ENCODE measurements at places on chromosomes 5 and 9.

GRCh38 chr5:135891791-135892190 is 3.9 kb downstream of the IL9 start:
- DNase-seq: no peak

DNA sequence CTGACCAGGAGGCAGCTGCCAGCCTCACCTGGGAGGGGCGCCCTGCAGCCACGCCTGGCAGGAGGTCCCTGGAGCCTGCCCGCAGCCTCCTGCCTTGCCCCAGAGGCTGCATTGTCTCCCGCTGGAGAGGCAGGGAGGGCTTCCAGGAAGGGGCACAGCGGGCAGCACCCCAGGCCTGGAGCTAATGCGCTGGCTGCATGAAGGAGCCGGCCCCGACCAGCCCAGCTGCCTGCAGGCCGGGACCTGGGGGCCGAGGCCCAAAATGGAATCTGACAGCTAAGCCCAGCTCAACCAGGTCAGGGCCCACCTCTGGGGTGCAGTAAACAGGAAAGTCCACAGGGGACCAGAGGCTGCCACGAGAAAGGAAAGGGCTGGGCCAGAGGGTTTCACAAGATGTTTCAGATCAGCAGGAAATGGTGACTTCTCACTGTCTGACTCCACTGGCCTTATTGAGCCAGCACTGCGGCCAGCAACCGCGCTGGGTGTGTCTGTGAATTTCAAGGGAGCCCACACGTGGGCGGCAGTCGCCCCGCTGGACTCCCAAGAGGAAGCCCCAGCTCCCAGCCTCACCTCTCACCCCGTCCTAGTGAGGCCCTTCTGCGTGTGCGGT is 18.6 kb upstream of the NOTCH1 start:
- DNase-seq: no peak

GRCh38 chr5:92807085-92807484 is 773.9 kb downstream of the NR2F1-AS1 start:
- DNase-seq: no peak

DNA sequence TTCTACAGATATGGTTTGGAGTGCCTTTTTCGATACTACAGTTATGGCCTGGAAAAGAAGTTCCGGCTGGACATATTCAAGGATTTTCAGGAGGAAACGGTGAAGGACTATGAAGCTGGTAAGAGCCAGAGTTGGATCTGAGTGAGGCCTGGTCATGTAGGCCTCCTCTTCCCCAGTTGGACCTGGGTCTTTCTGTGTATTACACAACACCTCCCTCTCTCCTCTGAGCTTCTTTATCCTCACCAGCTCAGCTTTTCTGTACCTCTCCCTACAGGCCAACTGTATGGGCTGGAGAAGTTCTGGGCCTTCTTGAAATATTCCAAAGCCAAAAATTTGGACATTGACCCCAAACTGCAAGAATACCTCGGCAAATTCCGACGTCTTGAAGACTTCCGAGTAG is 39.2 kb downstream of the FAXDC2 start:
- DNase-seq: no peak

DNA sequence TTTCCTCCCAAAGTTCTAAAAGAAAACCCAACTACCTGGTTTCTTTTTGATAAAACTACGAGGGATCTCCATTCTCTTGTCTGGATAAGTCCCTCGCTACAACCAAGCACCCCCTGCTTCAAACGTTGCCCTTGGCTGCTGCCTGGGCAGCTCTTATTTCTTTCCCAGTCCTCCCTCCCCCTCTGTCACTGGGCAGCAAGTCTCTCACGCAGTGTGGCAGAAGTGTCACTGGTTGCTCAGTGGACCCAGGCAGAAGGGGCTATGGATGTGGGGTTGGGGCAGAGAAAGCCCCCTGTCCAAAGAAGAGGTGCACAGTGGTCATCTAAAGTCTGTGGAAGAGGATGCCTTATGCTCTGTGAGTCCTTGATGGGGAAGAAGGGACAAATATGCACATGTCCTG is 7.2 kb upstream of the SMIM32 start:
- DNase-seq: no peak

GRCh38 chr5:6302684-6303083 is 75.7 kb downstream of the MED10 start:
- no peak for DNase-seq

- DNase-seq: no peak
Measured at GRCh38 chr5:33957577-33958150, 21.5 kb downstream of the RXFP3 start.

DNA sequence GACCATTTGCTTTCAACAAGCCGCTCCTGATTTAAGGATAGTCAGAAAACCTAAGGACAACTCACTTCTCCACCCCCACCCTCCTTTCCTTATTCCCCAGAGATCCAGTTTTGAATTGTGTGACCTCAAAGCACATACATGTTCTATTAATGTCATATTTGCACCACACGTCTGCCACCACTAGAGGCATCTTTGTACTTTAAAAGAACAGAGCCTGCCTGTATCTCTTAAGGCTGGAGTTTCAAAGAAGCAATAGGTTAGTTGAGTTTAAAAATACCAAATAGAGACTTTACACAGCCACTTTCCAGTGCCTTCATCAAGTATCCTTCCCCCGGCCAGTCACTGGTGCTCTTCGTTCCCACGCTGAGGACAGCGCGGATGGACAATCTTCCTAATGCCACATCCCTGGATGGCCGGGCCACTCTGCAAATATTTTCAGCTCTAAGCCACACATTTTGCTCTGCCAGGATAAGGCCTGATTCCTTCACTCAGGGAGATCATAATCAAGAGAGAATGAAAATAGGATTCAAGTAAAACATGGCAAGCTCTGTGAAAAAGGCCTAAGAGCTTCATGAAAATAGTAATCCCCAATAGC is 146.3 kb downstream of the SNCAIP start:
- DNase-seq: no peak

DNA sequence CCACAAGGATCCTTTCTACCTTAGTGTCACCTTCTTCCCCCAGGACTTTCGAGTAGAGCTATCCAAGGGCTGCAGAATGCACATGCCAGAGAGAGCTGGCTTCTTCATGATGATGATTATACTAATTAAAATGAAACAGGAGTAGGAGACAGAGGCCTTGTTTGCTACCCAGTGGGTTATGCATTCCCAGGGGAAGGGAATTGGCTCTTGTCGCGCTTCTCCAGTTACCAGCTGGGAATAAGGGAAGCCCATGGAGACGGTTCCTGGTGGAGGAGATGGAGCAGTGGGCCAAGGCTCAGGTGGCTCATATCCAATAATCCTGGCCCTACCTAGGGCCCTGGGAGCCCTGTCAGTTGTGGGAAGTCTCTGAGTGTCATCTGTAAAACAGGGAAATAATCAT is 65.1 kb downstream of the WWC1 start:
- DNase-seq: no peak

DNA sequence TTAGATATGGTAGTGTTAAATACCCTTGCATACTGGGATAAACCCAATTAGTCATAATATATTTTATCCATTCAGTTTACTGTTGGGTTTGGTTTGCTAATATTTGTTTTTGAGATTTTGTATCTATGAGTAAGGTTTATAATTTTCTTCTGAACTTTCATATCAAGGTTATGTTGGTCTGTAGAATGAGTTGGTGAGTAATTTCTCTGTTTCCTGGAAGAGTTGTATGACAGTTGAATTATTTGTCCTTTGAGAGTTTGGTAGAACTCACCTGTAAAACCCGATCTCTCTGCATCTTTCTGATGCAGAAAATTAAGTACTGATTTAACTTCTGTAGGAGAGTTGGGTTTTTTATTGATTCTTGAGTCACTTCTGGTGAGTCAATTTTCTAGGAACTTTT is 20.4 kb downstream of the DDX4 start:
- DNase-seq: no peak

- DNase-seq: no peak
Measured at GRCh38 chr9:87830446-87830845, 52.2 kb upstream of the SPATA31E1 start.

DNA sequence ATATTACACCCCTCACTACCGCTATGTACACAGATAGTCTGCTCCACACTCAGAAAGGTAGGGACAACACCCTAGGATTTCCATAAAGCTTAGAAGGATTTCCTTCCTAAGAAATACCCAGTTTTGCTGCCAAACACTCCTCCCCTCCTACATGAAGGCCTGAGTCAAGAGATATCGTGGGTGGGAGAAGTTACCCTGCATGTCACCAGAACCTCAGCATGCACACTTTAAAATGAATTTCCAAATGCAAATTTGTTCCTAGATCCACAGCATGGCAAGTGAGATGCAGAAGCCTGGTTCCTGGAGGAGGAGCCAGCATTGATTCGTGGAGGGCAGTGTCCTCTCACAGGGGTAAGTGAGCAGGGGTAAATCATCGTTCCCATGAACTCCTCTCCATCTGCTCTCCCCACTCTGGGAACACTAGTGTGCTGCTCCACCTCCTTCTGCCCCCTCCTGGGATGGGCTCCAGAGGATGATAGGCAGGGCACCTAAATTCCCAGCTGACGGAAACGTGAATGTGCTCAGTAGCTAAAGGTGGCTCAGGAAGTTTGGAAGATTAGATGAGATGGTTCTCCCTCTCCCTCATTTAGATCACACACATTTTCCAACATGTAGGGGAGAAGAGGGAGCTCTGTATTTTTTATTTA is 76.7 kb downstream of the PDE4D start:
- DNase-seq: no peak

DNA sequence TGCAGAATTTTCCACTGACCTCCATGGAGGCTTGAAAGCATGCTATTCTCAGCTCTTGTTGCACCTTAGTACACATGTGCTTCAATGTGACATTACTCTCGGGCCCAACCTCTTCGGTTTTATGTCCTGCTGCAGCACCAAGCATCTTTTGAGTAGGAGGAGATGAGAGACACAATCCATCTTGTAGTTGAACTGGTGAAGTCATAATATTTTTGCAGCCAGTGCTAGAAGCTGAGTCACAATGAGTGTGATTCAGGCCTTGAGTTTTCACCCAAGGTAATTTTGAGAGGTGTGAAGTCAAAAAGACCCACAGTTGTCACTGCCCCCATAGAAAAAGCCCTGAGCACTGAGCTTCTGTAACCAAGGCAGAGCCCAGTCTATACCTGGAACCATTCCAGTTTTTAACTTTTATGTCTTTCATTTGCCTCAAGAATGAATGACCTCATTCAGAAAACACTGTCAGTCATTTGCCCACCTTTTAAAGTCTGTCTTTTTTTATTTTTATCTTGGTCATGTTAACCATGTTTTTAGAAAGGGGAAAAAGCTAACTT is 117.7 kb downstream of the ZNF462 start:
- no peak for DNase-seq

GRCh38 chr9:101081641-101082040 is 53.1 kb downstream of the PLPPR1 start:
- DNase-seq: no peak

DNA sequence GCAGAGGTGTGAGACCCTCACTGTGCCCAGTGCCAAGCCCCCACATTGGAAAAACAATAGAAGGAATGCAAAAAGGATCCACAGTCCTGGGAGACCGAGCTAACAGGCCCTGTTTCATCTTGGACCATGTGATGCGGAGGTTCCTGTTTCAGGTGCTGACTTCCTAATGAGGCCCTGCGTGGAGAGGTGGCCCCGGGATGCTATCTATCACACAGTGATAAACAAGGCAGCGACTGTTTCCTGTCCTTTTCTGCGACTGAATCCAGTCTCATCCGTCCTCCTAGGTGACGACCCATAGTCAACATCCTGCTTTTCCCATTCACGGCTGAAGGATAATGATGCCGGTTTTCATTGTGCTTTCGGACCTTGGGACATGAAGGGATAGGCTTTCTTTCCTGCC is 56.4 kb upstream of the BOD1 start:
- no peak for DNase-seq

DNA sequence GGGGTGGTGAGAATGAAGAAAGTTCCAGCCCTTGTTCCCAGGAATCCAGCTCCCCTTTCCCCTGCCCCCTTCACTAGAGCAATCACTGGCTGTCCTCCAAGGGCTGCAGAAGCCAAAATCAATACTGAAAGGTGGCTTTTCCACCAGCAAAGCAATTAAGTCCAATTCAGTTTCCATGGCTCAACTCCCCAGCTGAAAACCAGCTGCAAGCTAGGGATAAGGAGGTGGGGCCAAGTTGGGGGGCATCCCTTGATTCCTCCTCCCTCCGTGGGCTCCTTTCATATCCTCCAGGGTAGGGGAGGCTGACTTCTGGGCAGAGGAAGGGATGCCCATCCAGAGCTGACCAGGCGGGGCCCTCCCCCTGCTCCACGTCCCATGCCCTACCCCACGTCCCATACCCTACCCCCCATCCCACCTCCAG is 22.7 kb downstream of the CAMK2A start:
- DNase-seq: no peak

DNA sequence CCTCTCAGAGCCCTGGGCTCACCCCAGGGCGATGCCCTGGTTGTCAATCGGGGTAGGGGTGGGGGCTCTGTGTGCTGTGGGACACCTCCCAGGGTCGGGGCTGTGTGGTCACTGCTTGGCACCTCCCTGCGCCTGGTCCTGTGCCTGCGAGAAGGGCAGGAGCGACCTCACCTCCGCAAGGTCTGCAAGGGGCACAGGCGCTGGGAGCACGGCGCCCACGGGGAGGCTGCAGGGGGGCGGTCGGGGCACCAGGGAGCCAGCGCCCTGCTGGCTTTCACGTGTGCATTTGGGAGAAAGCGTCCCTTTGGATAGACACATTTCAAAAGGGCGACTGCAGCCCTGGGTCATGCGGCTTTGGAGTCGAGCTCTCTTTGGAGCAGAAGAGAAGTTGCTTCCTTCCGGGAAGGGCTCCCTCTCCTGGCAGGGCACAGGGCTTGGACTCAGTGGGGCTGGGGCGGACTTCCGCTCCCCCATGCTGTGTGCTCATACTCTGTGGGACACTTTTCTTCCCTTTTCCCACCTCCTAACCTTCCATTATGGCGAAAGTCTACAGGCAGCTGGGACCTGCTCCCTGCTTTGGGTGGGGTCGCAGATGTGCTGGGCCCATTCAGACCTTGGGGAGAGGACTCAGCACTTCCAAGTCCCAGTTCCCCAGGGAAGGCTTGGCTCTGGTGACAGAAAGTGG is 52.9 kb upstream of the SLC28A3 start:
- DNase-seq: no peak

GRCh38 chr9:138009016-138009802 is 131.6 kb downstream of the CACNA1B start:
- no peak for DNase-seq

DNA sequence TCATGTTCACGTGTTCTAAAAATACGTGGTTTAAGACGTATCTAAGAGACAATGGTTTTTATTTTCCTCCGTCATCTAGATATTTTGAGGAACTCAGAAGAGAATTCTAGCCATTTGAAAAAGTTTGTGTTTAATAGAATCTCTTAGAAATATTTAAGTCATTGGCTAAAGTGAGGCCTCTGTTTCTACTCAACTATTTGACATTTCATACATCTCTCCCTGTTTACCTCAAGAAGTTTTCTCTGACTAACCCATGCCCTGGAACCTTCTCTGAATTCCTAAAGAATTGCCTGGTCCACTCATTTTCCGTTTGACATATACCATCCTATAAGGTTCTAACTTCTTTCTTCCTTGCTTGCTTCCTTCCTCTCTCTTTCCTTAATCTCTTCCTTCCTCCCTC is 178.7 kb downstream of the SNCAIP start:
- no peak for DNase-seq

GRCh38 chr5:87944553-87945285 is 323.9 kb downstream of the TMEM161B start:
- DNase-seq: no peak
